ENCODE measurements at places on chromosomes 7 and 10.

GRCh38 chr10:74439213-74439612 lies 288.2 kb downstream of the ADK start:
- no peak for DNase-seq

GRCh38 chr7:127655720-127656119 lies 3.7 kb downstream of the SND1 start:
- no peak for DNase-seq

- no peak for DNase-seq
Measured at GRCh38 chr10:93751832-93752231, 5.9 kb upstream of the LGI1 start.

GRCh38 chr7:147423875-147424274 lies 1166.7 kb upstream of the C7orf33 start:
- DNase-seq = no peak

DNA sequence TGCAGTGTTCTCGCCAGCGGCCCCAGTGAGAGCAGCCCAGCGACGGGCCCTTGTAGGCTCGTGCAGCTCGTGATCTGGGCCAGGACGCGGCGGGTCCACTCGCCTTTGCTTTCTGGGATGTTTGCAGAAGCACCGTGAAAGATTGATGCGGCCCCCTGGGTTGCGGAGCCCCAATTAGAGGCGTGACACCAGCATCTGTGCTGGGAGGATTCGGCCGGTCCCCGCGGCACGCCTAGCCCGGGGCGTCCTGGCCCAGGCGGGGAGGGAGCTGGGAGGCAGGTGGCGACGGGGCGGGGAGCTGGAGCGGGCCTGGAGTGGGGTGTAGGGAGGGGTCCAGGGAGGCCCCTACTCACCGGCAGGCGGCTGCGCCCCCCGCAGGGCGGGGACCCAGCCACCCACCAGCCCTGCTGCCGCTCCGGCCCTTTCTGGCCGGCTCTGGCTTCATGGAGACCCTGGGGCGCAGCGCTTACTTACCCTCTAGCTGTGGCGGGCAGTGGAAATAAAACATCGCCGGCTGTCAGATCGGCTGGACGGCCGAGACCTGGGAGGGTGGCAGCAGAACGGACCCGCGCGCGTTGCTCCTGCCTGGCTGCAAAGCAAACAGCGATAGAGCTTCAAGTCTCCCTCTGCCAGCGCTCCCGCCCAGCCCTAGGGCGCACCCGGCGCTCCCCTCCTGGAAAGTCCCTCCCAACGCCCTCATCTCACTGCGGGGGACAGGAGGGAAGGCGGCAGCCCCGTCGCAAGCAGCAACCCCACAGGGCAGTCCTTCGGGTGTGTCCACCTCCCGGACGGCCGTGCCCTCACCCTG lies 752 bp downstream of the DRGX start:
- DNase-seq = no peak

GRCh38 chr10:132110111-132110521 lies 44.4 kb downstream of the JAKMIP3 start:
- DNase-seq = no peak

GRCh38 chr7:18508443-18509427 lies 13.2 kb downstream of the HDAC9 start:
- DNase-seq = peak; percentile 42

- DNase-seq = no peak
Measured at GRCh38 chr7:112669306-112669705, 120.9 kb downstream of the TMEM168 start.

- DNase-seq = no peak
Measured at GRCh38 chr7:117862378-117862777, 10.9 kb downstream of the CTTNBP2 start.

DNA sequence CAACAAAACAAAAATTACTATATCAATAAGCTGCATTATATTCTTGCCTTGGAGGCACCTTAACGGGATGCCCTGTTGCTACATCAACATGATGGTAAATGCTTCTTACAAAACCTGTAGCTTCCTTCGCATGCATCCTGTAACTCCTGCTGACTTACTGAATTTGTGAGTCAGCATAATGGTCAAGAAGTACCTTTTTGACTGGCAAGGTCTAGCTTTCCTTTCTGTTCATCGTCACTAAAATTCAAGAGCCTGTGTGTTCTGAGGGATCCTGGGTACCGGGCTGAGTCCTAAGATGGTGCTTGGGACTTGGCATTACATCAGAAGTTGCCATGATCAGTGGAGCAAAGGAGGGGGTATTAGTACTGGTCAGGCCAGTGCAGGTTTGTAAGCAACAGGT lies 4.9 kb downstream of the PFKFB3 start:
- DNase-seq = no peak

DNA sequence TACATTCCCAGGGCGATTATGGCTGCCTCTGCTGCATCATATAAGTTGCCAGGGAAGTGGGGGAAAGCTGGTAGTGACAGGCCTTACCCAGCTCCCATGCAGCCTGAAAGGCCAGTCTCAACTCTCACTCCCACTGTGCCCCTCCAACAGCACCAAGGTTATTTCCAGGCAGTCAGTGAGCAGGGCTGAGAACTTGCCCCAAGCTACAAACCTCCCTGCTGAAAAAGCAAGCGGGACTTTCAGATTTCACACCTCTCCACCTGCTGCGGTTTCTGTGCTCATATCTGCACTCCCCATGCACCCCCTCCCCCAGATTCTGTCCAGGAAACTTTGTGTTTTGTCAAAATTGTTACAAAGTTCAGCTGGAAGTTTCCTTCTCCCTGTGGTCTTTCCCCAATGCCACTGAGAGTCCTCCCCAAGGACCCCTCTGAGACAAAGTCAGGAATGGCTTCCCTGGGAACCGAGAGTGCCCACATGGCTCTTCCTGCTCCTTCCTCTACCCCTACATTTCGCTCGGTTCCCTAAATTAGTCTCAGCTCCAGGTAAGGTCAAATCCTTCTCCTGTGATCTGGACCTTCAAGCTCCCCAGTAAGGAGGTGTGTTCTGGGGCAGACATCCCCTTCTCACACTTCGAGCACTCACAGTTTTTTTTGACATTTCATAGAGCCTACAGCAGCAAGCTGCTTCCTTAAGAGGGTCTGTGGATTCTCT lies 25.3 kb upstream of the WNT2 start:
- DNase-seq = peak; percentile 24

- DNase-seq = no peak
Measured at GRCh38 chr10:33215154-33215553, 119.3 kb downstream of the NRP1 start.

GRCh38 chr10:124605001-124605370 lies 139.2 kb downstream of the FAM53B start:
- no peak for DNase-seq

DNA sequence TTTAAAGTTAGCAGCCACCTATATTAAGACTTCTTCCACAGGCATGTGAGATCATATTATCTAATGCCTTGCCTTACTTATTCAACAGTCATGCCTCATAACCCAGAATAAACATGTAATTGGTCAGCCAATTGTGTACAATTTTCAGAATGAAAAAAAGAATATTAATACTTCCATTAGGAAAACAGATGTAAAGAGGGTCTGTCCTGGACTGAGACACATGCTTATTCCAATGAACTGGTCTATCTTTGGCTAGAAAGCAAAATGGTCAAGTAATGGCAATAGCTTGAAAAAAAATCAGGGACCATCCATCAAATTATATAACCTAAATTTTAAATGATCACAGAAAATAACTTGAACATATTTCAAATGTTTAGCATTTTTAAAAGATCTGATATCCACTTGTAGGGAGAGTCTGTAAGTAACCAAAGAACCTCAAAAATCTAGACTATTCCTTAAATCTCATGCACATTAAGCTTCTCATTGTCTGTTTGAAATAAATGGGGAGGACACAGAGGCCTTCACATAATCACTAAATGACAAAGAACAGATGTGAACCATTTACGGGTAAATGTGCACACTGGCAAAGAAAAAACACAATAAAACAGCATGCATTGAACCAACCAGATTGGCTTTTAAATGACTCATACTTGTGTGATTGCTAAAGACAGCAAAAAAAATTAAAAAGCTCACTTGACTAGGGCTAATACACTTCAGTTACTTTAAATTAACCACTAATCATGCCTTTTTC lies 568.8 kb upstream of the PCDH15 start:
- DNase-seq = no peak

GRCh38 chr7:19705663-19706062 lies 3.2 kb downstream of the POLR1F start:
- no peak for DNase-seq

- no peak for DNase-seq
Measured at GRCh38 chr7:28584235-28584634, 171.9 kb downstream of the CREB5 start.

DNA sequence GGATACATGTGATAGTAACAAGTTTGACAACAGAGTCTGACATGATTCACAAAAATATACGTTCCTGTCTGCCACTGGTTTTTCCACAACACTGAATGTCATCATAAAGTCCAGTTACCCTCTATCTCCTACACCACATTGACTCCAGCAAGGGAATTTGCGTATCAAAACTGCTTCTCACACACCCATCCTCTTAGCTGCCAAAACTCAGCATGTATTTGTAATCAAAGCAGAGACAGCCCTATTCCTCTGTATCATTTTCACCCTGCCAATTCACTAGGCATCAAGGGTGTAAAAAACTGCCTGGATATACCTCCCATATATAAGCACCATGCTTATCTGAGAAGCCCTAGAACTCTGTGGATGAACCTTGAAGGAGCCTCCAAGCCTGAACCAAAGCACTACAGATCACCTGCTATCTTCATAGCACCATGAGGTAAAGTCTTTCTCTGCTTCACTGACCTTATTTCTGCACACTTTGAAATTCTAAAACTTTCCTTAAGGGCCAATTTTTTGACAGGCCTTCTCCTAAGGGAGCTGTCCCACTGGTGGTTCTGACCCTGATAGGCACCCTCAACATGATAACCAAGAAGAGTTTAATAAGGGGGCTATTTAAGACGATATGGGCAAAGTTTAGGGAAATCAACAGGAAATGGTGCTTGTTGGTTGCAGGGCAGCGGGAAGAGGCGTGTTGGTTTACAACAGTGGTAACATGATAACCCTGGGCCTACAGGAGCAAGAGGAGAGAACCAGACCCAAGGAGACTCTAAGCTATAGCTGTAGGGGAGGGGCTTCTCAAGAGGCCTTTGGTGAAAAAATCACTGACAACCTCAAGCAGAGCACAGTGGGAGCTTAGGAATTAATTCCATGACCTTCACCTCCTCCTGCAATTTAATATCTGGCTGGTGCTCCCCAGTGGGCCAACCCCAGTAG lies at the start of gene IFIT1B:
Gene IFIT1B, plus strand, starts transcription at position 352 of the 933 bp plus-strand sequence. Its CDS starts 80 bp downstream, at position 432.
- DNase-seq = no peak

- no peak for DNase-seq
Measured at GRCh38 chr10:71028066-71028465, 139.7 kb upstream of the PCBD1 start.

GRCh38 chr10:75137533-75138438 lies 26.3 kb downstream of the SAMD8 start:
- peak; percentile 30 for DNase-seq

DNA sequence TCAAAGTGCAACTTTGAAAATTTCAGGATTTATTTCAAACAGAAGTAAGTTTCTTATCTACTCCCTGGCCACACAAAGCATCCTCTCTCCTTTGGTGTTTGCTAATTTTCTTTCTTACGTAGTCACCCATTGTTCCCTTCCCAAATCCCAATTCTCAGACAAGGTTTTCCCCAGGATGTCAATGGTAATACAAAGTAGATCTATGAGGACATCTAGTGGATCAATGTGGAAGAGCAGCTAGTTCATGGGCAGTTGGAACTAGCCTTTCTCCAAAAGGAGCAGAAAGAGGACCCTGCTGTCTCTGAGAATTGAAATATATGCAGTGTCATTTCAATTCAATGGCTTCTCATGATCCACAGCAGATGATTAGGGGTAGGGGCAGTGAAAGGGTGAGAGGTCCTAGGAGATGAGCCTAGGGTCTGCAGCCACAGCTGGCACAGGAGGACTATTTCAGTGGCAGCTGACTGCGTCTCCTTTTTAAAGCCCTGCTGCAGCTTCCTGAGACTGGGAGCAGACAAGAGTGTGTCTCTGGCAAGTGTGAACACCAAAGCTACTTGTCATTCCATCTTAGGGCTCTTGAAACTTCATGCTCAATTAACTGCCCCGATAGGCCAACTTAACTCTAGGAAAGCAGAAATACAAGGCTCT lies 632.6 kb downstream of the KCNMA1 start:
- DNase-seq = peak; percentile 23

DNA sequence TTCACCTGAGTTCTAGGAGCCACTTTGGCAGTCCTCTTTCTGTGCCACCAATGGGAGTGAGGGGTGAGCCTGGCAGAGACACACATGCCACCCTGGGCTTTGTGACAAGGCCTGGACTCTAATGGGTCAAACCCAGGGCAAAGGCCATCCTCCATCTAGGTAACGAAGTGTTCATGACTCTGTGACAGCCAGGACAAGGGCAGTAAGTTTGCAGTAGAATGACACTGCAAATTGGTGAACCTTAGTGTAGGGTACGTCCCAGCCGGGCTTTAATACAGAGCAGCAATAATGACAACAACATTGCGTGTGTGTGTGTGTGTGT lies 43.3 kb downstream of the PAPSS2 start:
- no peak for DNase-seq

DNA sequence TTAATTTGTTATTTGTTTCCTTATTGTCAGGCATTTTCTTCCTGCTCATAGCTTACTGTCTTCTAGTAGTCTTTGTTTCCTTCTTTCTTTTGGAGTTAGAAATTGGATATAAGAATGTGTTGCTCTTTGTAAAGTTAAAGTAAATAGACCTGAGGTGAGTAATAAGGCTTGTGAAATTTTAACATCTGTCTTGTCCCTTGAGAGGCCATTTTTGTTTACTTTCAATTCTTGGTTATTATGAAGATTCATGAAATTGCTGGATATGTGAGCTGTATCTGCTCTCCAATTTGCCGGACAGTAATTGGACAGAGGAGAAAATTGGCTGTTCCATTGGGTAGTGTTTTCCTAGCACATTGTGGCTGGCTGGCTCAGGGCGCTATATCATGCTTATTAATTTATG lies 260.7 kb downstream of the EXOC4 start:
- DNase-seq = no peak

- DNase-seq = no peak
Measured at GRCh38 chr7:43766564-43766963, 8.1 kb downstream of the BLVRA start.

GRCh38 chr10:126570621-126571602 lies 99.6 kb downstream of the C10orf90 start:
- no peak for DNase-seq

DNA sequence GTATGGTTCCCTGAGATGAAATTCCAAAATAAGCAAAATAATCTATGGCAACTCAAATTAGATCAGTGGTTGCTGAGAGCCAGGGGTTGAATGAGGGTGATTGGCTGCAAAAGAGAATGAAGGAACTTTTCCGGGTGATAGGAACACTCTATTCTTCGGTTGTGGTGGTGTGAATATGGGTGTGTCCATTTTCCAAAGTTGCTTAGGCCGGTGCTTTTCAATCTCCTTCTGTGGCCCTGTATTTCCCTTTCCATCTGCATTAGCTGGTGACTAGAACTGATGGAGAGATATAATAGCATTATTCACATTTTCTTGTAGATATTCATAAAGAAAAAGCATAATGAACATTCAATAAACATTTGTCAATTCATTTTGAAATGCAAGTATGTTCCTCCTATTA lies 382.9 kb downstream of the TFEC start:
- DNase-seq = no peak

- no peak for DNase-seq
Measured at GRCh38 chr7:127820732-127821085, 168.7 kb downstream of the SND1 start.
